ENCODE measurements at places on chromosomes 7 and 10.

- DNase-seq: no peak
Measured at GRCh38 chr10:31128536-31128935, 96.9 kb upstream of the ZNF438 start.

- DNase-seq: no peak
Measured at GRCh38 chr7:14144538-14144937, 155.1 kb upstream of the ETV1 start.

GRCh38 chr10:95214369-95214768 is 20.3 kb downstream of the ACSM6 start:
- no peak for DNase-seq

DNA sequence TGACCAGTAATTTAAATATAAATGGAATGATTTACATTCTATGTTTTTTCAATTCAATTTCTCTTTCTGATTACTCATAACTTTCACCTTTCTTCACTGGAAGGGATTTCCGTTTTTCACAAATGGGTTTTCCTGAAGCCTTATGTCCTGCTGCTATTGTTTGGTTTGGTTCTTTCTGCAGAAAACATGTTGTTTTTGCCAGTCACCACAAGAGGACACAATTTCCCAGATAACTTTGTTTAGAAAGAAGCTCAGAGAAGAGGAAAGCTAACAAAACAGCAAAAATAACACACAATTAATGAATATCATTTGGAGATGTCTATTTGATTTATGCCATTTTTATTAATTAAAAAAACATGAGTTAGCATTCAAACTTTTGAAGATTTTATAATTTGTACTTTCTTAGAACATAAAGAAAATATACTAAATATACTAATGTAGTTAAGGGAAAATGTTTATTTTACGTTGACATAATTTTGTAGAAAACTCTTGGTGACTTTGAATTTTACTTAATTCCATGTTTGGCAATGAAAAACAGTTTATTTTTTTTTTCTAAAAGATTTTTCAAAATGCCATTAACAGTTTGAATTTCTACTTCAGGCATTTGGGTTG is 4.6 kb upstream of the TWIST1 start:
- DNase-seq: no peak

DNA sequence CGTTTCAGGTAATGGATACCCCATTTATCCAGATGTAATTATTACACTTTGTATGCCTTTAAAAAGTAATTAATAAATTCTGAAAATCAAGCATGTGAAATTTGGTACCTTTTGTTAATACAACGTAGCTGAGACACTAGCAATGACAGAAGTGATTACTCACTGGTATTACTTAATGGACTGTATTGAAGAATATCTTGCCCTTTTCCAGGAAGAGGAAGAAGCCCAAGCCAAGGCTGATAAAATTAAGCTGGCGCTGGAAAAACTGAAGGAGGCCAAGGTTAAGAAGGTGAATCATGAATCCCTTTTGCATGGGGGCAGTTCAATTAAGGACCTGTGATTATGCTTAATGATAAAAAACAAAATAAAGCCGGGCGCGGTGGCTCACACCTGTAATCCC is 64.8 kb downstream of the APBB1IP start:
- DNase-seq: no peak

- no peak for DNase-seq
Measured at GRCh38 chr7:158325530-158326381, 261.9 kb downstream of the PTPRN2 start.

GRCh38 chr10:101258179-101258885 is 29.1 kb upstream of the LBX1 start:
- DNase-seq: no peak

- no peak for DNase-seq
Measured at GRCh38 chr10:31963589-31963980, 35.0 kb upstream of the ARHGAP12 start.

DNA sequence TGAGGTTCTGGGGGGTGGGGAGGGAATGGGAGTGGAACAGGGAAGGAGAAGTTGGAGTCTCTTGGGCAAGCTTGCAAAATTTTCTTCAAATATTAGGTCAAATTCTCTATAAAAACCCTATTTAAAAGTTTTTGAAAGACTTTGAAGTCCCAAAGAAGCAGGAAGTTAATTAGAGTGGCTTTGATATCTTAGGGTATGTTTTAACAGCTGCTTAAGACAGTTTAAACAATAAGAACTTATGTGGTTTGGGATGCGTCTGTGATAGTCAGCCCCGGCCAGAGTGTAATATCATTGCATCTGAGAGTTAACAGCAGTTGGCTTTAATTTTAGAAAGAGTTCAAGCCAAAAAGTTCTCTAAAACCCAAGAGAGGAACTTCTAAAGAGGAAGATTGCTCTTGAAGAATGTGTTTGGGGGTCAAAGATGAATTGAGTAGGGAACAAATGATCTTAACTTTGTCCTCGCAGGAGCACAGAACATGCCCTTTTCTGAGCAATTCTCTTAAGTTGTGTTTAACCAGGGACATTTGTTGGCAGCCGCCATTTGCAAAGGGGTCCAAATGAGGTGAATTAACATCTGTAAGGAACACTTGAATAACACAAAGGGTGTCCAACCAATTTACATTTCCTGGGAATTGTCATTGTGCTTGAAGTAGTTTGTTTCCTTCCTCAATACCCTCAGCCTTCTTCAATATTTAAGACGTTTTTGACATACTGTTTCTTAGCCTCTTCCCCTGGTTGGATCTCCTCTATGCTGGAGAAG is 182.4 kb downstream of the PTEN start:
- DNase-seq: no peak

DNA sequence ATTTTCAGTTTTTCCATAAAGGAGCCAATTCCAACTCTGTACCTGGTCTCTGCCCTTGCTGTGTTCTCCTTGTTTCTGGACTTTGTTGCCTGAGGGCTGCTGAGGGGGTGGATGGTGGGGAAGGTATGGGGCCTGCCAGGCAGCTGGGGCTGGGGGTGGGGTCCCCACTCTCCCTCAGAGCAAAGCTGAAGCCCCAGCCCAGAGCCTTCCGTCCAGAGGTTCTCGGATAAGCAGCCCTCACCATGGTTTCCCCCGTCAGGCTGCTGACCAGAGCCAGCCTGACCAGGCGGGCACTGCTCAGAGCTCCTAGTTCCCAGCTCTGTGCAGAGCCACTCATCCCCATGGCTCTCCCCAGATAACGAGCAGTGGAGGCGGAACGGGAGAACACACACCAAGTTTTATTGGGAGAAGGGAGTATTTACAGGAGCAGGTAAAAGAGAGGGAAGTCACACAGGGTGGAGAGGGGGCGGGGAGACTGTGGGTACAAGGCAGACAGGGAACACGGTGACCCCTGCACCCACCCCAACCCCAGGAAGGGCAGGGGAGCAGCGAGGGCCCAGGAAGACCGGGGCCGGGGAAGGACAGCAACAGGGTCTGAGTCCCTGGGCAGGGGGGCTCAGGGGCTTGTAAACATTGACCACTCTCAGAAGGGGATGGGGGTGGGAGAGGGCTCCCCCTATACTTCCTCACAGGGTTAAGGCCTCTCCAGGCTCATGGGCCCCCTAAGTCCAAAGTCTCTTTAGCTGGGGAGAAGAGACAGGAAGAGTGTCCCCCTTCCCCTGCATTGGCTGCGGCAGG is 5.8 kb downstream of the GNB2 start:
- DNase-seq: no peak

DNA sequence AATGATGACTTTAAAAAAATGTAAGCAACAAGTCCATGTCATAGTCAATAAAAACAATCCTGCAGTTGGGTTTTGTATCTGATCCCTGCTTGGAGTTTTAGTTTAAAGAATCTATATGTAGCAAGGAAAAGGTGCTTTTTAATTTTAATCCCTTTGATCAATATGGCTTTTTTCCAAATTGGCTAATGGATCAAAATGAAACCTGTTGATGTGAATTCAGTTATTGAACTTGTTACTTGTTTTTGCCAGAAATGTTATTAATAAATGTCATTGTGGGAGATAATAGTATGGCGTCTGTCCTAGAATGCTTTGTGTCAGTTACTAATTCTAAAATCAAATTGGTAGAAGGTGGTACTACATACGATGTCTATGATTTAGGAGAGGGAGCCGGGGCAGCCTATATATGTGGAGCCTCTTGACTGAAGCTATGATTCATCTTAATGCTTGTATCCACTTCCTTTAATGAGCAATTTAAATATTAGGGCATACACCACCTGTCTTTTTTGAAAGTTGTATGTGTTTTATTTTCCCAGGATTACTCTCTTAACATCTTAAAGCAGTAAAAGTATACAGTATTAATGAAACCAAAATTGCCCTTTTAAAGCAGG is 10.3 kb upstream of the PBLD start:
- DNase-seq: no peak

DNA sequence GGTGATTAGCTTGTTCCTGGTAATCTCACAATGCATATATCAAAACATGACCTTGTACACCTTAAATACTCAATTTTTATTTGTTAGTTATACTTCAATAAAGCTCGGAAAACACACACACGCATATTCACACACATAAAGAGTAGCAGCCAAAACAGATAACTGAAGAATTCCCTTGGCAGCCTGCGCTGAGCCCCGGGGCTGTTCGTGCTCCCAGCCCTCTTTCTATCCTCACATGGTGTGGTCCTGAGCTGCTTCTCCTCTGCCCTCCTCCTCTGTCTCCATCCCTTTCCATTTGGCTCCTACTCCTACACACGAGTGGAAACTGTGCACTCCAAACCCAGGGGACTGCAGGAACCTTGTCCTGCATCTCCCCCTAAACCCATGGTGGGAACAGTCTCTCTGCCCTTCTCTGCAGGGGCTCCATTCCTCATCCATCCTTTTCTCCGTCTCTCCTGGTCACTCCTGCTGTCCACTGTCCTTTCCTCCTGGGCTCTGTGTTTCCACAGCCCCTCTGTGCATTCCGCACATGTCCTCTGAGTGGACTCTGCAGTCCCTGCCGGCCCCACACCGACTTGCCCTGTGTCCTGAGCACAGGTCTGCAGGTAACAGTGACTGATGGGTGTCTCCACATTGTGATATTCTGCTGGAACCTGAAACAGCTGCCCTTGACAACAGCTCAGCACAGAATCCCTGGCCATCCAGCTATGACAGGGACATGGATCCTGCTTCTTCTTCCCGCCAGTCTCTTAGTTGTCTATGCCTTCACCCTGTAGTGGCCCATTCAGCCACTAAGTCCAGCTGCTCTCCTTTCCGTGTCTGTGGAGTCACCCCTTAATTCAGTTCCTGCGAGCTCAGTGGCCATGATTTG is 216.8 kb upstream of the ZNF32 start:
- DNase-seq: no peak

DNA sequence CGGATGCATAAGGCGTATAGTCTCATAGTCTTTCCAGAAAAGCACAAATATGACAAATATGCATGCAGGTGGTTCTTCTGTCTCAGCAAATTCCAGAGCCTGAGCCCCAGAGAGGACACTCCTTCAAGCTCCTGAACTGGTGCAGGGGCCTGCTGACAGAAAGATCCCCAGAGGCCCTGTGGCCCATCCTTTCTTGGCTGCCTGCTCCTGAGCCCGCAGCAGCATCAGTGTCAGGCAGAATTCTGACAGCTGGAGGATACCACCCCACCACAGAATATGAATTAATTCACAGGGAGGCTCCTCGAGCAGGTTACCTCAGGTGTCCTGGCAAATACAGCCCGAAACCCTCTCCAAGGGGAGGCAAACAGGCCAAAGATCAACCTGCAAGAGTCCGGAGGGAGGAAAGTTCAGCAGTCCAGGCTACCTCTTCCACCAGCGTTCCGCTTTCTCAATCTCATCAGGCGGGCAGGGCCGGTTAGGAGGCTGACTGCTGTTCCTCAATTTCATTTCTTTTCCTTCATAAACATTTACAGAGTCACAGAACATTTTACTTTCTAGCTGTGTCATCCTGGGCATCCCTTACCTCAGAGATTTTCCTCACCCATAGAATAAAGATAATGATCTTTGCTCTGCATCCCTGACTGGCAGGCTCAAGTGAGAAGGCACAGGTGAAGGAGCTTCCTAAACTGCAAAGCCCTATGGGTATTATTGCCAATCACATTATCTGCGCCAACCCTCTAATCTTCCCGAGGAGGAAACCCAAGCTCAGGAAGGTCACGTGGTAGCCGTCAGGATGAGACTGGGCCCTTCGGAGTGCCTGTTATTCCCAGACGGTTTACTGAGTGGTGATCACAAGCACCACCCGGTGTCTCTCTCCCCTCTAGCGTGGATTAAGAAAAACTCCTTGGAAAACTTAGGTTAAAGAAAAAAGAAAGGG is 1.4 kb downstream of the DNAJB12 start:
- DNase-seq: no peak

- DNase-seq: no peak
Measured at GRCh38 chr7:27151931-27152815, at the start of gene HOXA3. Gene HOXA3 (minus strand): TSS chr7:27152583. CDS start chr7:27110640, 41,943 bp downstream.

- DNase-seq: no peak
Measured at GRCh38 chr10:37301271-37301670, 175.9 kb downstream of the ANKRD30A start.

DNA sequence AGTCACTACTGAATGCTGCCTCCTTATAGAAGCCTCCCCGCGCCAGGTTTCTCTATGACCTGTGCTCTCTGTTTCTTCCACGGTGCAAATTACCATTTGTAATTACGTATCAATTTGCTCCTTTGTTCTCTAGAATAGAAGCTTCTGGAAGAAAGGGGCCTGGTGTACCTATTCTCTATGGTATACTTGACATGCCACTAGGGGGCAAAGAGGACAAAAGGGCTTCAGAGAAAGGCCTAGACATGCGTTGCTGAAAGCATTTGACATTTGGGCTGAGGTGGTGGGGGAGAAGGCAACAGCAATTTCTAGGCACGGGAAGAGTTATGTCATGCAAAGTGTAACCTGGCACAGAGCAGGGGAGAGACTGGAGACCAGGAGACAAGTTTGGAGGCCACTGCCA is 148.7 kb downstream of the WDR11 start:
- DNase-seq: no peak

DNA sequence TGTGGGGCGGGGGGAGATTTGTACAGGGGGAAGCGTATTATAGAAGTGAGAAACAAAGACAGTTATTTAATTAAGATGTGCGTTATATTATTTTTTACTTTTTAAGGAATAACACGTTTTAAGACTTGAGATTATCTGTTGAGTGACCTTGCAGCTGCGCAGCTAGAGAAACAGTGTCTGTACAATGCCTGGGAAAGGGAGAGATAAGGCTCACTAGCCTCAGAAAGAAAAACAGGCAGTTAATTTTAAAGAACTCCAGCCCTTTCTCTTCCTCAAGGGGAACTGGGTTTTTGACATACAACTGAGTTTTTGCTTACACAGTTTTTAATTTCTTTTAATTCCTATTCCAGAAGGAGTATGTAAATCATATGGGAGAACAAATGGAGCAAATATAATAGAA is 50.7 kb downstream of the LMBR1 start:
- DNase-seq: no peak

DNA sequence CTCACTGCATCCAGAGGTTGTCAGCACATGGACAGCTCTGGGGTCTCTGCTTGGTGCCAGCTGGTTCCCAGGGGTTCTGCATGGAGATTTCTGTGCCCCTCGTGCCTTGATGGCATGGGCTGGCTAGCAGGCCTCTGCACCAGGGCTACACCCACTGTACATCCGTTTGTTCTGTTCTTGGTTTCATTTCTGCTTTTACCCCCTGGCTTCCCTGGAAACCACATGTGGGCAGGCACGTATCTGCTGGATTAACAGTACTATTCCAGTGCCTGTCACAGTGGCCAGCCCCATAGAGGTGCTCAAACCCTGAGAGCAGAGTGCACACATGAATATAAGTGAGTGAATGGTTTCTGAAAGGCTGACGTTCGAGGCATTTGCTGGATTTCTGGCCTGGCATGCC is 207.2 kb upstream of the GPR26 start:
- DNase-seq: no peak

Data from stimulated activated CD8-positive, alpha-beta memory T cell treated with anti-CD3 and anti-CD28 coated beads, Interleukin-15, amount 100 ng/mL, for 4 hours (primary cell).